H7 (cell line): ENCODE measurements at places on chromosomes 6 and 20.

- peak; percentile 38 for DNase-seq
These were observed 34.6 kb downstream of the FBXO5 start for GRCh38 chr6:152948150-152948768.

DNA sequence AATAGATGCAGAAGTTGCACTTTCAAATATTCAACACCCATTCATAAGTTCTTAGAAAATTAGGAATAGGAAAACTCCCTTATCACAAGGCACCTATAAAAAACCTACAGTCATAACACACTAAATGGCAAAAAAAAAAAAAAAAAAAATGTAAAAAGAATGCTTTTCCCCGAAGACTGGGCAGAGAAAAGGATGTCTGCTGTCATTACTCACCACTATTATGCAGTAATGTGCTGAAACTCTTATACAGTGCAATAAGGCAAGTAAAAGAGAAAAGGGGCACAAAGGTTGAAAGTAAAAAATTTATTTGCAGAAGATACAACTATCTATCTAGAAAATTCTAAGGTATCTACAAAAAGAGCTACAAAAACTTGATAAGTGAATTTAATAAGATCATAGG lies 607.8 kb upstream of the ARID1B start:
- DNase-seq = no peak

GRCh38 chr20:58518387-58518786 lies 3.2 kb upstream of the APCDD1L start:
- no peak for DNase-seq

DNA sequence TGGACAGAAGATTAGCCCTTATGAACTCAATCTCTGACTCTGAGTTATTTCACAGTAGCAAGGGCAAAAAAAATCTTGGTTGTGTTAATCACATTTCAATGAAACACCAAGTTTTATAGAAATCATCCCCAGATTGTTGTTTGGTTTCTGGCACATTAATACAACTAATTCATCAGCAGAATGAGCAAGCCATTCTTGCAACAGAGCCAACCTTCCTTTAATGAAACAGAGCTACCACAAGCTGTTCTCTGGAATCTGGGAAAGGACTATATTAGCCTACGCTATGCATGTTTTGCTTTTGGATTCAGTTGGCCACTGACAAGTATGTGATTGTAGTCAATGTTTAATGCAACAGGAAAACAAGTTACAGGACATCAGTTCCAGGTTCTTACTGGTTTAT lies 13.8 kb upstream of the POPDC3 start:
- no peak for DNase-seq

DNA sequence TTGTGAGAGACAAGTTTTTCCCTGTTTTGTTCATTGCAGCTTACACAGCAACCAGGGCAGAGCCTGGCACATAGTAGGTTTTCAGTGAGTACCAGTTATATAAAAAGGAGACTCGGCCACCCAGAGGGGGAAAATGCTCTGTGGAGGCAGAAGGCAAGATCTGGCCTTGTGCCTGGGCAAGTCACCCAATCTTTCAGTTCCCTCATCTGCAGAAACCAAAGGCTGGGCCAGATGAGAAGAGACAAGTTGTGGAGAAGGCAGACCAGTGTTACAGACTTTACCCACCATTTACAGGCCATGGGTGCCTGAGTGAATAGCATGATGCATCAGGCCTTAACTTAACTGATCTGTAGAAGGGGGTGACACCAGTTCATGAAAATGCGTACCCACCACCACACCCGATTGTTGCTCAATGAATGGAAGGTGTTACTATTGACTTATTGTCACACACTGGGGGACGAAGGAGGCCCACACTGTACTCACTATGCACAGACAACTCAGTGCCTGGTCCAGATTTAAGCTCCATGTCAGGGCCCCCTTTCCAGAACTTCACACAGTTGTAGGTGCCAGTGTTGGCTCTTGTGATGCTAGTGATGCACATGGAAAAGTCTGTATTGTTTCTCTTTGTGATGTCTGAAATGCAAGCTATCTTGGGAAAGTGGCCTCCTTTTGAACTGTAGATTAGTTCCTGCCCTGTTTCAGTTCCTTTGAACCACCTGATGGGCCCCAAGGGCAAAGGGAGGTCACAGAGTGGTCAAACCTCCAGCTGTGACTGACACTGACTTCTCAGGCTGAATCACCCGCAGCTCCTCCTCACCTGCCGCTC lies 64.3 kb upstream of the SIRPG start:
- DNase-seq = peak; percentile 62

DNA sequence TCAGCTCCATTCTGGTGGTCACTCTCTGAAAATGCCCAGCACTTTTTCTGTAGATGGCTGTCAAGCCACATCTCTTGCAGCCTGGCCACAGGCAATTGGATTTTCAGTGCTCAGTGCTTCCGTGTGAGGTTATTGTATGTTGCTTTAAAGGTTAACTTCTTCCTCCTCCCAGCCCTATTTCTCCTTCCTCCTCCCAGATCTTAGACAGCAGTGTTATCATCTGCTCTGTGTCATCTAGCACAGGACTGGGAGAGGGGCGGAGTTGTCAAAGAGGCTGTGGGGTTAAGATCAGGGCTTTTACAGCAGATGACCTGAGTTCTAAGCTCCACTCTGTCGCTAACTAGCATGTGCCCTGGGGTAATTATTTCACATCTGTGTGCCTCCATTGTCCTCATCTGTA lies 129.0 kb downstream of the PHACTR3 start:
- DNase-seq = no peak

- DNase-seq = no peak
These were observed 156.1 kb downstream of the SLC35B3 start for GRCh38 chr6:8279041-8279805.

DNA sequence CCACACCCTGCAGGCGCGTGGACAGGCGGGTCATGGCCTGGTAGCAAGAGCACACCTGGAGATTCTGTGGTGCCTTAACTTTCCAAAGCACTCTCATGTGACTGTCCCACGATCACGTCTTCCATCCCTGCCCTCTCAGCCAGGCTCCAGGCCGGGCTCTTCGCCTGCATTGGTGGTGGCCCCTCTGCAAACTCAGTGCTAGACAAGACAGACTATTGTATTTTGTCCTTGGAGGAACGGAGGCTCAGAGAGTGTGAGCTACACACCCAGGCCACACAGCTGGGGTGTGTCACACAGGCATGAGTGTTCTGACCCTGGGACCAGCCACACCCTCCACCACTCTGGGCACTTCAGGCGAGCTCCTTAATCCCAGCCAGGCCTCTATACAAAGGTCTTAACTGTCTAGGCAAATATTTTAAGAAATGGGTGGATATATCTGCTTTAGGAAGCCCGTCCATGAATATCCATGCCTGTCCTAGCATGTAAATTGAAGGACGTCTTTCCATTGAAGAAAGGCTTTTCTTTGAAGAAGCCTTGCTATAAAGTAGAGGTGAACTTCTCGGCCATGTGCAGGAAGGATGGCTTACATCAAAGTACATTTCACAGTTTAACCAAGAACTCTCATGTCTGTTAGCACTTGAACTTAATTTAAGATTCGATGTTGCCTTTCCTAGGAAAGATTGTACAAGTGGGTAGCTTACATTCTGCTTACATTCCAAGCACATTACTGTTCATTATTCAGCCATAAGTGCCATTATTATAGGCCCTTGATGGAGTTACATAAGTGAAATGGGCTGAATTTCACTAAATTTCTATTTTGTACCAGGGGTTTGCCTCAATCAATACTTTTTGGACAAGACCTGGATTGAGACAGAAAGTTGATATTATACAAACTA lies 263.9 kb downstream of the DLL1 start:
- DNase-seq = no peak

DNA sequence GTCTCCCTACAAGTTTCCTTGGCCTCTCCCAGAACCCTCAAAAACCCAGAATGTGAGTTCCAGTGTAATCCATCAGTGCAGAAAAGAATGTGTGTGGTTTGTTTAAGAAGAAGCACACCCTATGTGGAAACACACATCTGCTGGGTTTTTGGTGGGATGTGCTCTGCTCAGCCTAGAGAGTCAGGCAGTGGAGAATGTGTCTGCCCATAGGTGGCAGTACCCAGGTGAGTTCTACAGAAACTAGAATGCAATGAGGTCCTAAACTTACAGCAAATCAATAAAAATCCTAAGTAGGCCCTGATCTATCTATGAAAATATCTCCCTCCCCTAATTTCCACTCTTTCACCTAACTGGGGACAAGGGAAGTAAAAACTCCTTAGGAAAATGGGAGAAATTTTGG lies 437.3 kb downstream of the DHX35 start:
- no peak for DNase-seq

DNA sequence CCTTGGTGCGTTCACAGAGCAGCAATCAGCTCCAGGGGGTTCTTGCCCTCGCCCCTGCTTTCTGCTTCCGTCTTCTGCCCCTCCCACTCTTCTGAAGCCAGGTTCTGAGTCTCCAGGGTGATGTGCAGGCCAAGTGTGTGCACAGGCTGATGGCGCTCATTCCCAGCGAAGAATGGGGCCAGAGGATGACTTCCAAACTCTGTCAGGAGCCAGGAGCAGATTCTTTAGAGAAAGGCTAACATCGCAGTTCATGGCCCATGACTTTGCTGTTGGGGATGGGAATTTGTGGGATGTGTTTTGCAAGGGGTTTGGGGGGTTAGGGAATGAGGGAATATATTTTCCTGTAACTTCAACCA lies 56.1 kb upstream of the CCN6 start:
- no peak for DNase-seq

DNA sequence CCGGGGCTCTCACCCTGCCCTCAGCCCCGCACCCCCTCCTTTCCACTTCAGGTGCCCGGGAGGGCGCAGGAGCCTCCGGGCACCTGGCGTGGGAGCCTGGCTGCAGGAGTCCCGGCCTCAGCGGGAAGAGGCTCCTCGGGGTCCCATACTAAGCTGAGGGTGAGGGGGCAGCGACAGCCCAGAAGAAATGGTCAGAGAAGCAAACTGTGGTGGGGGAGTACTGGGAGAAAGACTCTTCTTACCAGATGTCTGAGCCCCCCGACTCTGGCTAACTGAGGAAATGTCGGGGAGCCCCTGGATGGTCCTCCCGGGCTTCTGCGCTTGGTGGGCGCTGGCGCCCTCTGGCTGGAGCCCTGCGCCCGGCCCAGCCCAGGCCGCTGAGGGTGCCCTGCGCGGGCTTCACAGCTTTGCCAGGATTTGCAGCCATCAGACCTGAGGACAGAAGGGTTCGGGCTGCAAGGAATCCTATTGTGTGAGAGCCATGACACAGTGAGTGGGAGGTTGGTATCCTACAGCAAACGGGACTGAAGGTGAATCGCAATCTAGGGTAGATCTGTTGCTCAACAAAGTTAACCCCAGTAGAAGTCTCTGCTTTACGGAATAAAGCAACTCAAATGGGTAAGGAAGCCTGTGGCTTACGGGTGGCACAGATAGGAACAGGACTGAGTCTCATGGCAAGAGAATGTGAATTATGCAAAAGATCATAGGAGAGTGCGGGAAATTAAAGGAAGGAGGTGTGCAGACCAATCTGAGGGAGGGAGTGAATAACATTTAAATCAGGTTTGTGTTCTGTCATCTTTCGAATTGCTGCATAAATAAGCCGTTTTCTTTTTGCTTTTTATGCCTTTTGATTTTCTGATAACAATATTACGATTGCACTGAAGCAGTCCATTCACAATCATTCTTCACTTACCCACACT lies 639 bp upstream of the RCAN2 start:
- DNase-seq = peak; percentile 81

DNA sequence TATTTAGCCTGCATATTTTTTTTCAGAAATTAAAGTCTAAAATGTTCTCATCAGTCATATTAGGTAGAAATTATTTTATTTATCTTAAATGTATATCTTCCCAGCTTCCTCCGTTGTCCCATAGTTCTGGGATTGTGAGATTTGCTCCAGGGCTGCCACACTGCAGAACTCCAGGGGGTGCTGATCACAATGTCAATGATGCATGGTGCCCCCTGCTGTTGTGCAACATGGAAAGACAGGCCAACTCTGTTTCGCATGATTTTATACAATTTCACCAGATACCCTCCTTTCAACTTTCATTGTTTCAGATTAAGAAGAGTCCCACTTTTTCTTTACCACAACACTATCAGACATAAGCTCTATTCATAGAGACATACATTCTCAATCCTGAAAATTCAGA lies 35.9 kb downstream of the ID4 start:
- no peak for DNase-seq

DNA sequence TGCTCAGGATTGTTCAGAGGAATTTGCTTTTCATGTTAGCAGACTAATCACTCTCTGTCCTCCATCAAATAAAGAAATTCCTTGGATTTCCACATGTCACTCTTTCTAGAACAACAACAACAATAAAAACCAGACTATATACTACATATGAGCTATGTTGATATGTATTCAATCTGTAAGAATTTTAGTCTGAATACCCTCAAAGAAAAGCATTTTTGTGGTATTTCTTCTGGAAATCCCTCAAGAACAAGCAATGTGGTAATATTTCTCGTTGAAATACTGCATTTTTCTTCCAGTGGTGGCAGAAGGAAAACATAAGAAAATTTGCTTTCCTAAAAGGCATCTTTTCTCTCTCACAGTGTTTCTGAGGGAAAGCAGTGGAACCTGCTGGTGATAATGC lies 312.6 kb upstream of the RSPO3 start:
- no peak for DNase-seq

DNA sequence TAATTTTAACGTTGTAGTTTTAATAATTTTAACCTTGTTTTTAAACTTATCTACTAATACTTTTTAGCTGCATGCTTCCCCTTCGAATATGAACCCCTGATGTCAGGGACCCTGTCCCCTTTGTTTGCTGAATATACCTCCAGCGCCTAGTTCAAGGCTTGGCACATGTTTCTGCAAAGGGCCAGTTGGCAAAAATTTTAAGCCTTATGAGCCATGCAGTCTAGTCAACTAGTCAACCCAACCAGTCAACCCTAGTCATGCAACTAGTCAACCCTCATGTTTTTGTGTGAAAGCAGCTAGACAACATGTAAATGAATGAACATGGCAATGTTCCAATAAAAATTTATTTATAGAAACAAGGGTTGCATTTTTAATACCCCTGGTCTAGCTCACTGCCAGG lies 119.8 kb downstream of the BCAS1 start:
- no peak for DNase-seq

- no peak for DNase-seq
These were observed 45.8 kb downstream of the QKI start for GRCh38 chr6:163460307-163460782.

- DNase-seq = peak; percentile 77
These were observed 788 bp downstream of the UST start for GRCh38 chr6:148747471-148748165.

GRCh38 chr6:21085211-21085610 lies 508.3 kb upstream of the SOX4 start:
- no peak for DNase-seq

GRCh38 chr20:40046703-40047102 lies 642.3 kb downstream of the MAFB start:
- no peak for DNase-seq

GRCh38 chr6:117346142-117346930 lies 79.4 kb downstream of the ROS1 start:
- no peak for DNase-seq

DNA sequence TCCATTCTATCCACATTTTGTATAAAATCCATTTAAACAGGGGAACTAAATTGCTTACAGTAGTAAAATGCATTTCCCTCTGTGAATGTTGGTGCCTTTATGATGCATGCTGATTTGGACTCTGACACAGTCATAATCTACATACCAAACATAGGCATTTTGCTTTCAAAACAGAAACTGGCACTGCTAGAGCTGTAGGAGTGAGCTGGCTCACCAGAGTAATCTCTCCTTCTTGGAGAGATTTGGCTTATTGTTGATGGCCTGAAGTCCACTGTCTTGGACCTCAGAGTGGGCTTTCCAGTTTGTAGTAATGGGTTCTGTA lies 363.2 kb upstream of the FLRT3 start:
- no peak for DNase-seq
